ENCODE measurements at places on chromosomes 12 and 14. TPM values are rescaled to one million over a fixed set of nuclear protein-coding genes. Genes with fewer than 3 reads are reported as not detected.

GRCh38 chr12:7756993-7757392, 8.0 kb upstream of the NANOGNB start:
- no peaks in the 10 kb centered on the region for H3K27me3 ChIP-seq
- no peaks in the 10 kb centered on the region for H3K36me3 ChIP-seq
- DNase-seq, result no peak
- peaks cover 36% of the 10 kb centered on the region for H3K4me1 ChIP-seq
- H3K27ac ChIP-seq, result no peak overlapping the region

DNA sequence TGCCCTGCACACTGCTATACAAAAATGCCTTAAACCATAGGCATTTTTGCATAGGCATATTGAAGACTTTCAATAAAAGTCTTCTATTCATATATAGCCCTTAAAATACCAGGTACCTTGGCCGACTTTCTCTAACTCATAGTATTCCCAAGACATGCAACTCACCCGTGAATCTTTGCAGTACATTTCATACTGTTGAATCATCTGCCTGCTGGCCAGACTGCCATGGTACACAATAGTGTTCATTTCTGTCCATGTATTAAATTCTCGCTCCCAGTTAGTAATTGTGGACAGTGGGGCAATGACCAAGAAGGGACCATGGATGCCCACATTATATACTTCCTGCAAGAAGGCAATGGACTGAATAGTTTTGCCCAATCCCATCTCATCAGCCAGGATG, 24.3 kb upstream of the SUPT16H start:
- no peaks in the 10 kb centered on the region for H3K4me1 ChIP-seq
- H3K27me3 ChIP-seq, result no peaks in the 10 kb centered on the region
- no peak for DNase-seq

Gene SH2B3
- polyA plus RNA-seq, result 136 TPM

Gene PPP2R5E
- 15.1 TPM for polyA plus RNA-seq

Gene KERA
- not detected for polyA plus RNA-seq

GRCh38 chr12:3741882-3742672, 10.8 kb downstream of the CRACR2A start:
- H3K27me3 ChIP-seq, result no peaks in the 10 kb centered on the region
- no peak overlapping the region for H3K4me3 ChIP-seq
- no peak overlapping the region for H3K27ac ChIP-seq
- no peaks in the 10 kb centered on the region for H3K4me1 ChIP-seq
